ENCODE measurements at places on chromosomes 5 and 9.

DNA sequence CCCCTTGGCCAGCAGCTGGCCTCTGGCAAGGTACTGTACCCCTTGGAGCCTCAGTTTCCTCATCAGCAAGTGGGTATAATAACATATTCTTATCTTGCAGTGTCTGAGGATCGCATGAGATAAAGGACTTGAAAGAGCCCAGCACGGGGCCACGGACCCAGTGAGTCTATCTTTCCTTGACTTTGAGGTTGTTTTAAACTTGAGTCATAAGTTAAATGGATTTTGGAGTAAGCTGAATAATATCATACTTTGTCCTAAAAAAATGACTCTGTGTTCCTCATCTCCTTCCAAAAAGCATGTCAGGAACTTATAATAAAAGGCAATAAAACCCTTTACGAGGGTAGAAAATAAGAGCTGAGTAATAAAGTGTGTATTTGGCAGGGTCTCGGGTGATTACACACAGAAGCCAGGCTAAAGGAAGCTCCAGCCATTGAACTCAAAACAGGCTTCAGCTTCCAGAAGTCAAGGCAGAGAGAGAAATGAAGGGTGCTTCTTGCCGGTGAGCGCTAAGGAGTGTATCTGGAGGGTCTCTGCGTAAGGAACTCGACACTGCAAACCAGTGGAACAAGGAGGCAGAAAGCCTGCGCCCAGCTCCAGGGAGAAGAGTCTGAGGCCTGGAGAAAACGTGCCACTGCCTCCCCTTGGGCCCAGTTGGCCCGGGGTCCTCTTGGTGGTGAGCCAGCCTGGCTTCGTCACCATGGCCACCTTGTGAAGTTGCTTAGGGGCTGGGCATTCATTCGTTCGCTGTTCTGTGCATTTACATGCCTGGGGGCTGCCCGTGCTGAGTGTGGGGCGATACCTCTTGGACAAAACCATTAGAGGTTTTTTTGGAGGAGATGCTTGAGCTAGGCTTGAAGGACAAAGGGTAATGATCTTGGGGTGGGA lies 72.4 kb upstream of the PHYKPL start:
- DNase-seq = no peak

DNA sequence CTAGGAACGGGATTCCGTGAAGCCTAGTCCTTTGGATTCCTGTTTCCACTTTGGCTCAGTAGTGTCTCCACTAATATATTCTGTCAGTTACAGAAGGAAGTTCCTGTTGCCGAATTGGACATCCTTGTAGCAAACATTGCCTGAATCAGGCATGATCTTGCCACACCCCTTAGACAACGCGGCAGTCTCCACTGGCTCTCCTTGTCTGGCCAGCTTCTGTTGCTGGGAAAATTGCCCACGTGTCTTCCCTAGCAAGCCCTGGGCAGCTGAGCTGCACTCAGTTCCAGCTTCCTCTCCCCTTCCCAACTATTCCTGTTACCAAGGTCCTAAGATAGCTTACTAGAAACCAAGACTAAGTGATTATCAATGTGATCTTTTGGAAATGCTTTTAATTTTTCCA lies 316.6 kb upstream of the RIOK2 start:
- no peak for DNase-seq

GRCh38 chr9:80952363-80952922 lies 736.9 kb downstream of the TLE1 start:
- no peak for DNase-seq

DNA sequence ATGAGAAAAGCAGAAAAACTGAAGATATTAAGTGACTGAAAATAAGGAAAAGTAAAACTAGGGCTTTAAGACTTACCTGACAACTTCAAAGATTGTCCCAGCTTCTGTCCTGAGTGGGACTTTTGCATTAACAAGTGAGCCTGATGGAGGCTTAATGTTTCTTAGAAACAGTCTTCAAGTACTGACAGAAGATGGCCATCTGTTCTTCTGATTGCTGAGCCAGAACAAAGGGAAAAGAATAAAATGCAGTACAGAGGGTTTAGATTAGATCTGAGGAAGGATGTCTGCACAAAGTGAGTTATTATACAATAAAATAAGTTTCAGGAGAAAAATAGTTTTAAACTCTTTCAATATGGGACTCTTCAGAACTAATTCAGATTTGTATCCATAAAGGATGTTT lies 500.7 kb downstream of the CETN3 start:
- DNase-seq = no peak

DNA sequence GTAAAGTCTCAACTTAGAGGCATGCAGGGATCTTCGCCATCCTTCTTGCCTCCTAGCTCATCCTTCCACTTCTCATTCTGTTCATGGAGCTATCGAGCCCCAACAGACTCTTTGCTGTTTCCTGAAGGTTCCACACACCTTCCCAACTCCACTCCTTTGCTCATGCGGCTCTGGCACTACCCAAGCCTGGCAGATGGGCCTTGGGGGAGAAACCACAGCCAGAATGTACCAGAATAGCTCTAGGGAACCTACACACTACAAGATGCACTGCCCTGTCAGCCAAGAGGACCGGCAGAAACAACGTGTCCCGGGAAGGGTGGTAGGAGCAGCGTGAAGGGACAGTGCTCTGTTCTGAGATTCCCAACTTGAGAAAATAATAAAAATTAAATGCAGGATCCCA lies 178.9 kb downstream of the GABBR2 start:
- no peak for DNase-seq

DNA sequence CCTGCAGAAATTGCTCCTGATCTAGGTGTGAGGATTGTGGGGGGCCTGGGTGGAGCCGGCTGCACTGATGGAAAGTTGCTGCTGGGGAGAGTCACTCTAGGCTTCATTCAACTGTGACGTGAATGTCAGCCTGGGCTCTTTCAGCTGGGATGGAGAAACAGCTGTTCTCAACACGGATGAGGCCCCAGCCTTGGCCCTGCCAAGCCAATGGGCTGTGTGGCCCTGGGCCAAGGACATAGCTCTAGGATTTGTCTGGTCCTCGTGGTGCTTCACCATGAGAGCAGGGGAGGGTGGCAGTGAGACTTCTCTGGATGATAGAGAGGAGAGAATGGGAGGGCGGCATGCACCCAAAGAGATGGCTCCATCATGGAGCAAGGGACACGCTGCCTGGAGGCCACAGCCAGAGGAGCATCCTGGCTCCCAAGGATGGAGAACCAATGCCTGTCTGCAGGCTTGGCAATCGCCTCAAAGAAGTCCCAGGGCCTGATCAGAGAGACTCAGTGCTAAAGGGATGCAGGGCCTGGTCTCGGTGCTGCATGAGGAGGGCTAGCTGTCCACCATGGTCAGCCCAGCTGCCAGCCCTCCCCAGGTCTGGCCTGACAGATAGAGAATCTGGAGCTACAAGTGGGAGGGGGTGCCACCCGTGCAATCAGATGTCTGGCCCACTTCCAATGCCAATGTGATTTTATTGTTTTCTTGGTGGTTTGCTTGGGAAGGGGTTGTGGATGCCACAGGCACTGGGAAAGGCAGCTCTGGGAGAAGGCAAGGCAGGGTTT lies 141.0 kb downstream of the GADD45G start:
- no peak for DNase-seq

GRCh38 chr9:114163517-114163951 lies 8.2 kb downstream of the COL27A1 start:
- no peak for DNase-seq

GRCh38 chr5:149128023-149128875 lies 13.0 kb upstream of the ABLIM3 start:
- no peak for DNase-seq

- DNase-seq = no peak
Measured at GRCh38 chr5:89055015-89055694, 172.2 kb upstream of the MEF2C start.

- DNase-seq = no peak
Measured at GRCh38 chr5:59275510-59276324, 617.8 kb downstream of the PDE4D start.

GRCh38 chr9:135883410-135884089 lies 23.8 kb downstream of the CAMSAP1 start:
- DNase-seq = no peak

DNA sequence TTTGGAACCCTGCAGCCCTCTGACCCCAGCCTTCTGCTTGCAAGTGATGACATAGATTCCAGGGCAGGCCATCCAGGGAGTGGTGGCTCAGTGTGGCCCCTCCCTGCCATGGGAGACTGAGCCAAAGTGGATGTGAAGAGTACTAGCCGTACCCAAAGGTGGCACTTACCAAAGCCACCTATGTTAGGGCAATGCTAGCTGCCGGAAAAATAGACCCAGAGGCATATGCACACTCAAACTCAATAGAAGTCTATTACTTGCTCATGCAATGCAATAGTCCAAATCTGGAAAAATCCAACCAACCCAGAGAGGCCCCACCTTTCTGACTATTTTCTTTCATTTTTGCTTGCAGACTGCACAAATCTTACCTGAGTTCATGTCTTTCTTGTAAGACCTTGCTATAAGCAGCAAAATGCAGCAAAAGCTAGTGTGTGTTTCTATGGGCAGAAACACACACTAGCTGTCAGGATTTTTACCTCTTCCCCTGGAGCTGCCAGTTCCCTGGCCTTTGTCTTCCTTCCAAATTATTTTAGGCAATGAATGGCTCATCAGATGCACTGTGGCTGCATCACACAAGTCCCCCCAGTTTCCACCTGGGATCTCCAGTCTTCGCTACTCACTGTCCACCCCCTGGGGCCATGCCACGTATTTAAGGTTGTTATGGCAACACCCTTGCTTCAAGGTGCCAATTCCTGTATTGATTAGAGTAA lies 74.0 kb downstream of the HRH2 start:
- DNase-seq = no peak

DNA sequence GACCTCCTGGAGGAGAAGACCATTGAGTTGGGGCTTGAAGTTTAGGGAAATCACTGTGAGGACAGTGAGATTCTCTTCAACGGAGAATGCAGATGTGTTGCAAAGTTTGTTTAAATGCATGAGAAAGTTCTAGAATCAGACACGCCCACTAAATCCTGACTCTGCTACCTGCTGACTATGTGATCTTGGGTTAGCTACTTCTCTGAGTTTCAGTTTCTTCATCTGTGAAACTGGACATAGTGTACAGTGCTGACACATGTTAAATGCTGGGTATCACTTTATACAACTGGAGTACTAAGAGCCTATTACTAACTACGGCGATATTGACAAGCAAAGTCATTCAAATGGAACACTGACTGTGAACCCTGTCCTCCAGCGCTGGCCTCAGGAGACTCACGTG lies 255.5 kb downstream of the HSPA4 start:
- DNase-seq = no peak

DNA sequence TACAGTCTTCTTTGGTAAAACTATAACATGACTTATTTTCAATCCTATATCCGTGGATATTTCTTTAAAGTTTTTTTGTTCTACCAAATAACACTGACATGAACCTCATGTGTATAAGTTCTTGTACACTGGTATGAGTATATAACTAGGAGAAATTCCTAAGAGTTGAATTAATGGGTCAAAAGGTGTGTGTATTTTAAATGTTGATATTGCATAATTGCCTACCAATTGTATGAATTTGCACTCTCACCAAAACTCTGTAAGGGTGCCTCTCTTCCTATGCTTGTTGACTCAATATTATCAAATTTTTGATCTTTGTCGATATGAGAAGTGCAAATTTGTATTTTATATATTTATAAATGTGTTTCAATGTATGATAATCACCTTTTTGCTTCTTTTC lies 22.9 kb upstream of the CCL21 start:
- no peak for DNase-seq

DNA sequence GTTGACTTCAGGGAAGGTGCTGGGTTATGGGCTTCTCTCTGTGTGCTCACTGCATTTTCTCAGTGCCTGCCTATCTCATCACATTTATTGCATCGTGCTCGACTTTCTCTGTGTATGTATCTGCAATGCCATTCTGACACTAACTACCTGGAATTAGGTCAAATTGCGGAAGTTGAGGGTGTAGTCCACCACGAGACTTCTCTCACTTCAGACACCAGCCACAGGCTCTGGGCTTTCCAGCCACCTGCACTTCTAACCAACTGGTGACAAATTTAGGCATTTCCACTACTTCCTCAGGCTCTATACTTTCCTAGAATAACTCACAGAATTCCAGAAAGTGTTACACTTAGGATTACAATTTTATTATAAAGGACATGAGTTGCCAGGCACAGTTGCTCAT lies 188.6 kb upstream of the ZNF608 start:
- DNase-seq = no peak

DNA sequence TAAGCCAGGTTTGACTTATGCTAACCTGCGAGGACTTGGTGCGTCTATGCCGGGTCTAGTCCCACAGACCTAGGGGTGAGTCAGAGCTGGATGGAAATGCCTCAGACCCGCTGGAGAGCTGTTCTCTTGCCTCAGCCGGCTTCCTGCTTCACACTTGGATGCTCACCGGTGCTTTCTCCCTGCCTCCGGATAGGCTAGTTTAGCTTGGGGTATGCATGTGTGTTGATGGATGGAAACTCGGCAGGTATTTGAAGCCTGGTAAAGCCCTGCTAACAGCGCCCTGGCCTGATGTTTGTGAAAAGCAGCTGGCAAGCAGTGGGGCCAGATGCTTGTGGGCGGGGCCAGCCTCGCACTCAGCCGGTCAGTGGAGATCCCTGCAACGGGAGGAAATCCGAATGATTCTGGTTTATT lies 29.3 kb downstream of the PRRC2B start:
- DNase-seq = peak; percentile 30

GRCh38 chr9:83472764-83473163 lies 65.4 kb downstream of the FRMD3 start:
- no peak for DNase-seq

DNA sequence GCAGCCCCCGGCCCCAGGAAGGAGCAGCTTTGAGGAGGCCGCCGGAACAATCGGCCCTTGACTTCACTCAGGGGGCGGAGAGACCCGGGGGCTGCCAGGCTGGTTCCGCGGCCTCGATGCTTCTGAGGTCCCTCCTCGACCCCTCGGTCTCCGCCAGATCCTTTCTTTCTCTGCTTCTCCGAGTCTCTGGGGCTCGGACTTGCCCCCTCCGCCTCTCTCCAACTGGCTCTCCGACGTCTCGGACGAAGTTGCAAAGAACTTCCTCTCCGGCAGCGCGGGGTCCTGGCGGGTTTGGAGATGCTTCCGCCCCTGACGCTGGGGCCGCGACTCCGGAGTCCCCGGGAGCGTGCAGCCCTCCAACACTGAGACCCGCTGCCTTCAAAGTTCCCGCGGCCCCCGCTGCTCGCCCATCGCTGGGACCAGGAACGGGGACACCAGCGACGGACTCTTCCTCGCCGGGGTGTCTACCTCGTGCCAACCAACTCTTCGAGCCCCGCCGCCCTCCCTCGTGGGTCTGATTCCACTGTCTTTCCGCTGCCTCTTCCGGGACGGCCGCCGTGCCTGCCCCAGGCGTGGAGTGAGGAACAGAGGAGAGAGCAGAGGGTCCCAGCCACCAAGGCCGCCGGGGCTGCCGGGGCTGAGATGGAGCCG lies 7.0 kb downstream of the PAX5 start:
- no peak for DNase-seq

GRCh38 chr9:75083188-75083970 lies 4.6 kb downstream of the NMRK1 start:
- DNase-seq = no peak

DNA sequence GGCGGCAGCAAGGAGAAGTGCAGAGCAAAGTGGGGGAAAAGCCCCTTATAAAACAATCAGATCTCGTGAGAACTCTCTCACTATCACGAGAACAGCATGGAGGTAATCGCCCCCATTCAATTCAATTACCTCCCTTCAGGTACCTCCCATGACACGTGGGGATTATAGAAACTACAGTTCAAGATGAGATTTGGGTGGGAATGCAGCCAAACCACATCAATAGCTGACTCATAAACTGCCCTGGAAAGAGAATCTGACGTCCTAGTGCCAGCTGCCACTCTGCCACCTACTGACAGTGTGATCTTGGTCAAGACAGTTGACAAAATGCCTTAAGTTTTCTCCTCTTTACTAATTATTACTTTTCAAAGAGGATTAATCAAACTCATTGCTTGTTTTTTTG lies 128.3 kb downstream of the GPBP1 start:
- DNase-seq = no peak

GRCh38 chr5:81825237-81825636 lies 74.3 kb upstream of the SSBP2 start:
- peak; percentile 35 for DNase-seq

All from NCI-H774 (cell line).